B cell (primary cell): ENCODE measurements at places on chromosomes 1 and 21. TPM values are rescaled to one million over a fixed set of nuclear protein-coding genes. Genes with fewer than 3 reads are reported as not detected.
A peak's percentile ranks its signal among the peaks of the same experiment; 100 is the strongest.

DNA sequence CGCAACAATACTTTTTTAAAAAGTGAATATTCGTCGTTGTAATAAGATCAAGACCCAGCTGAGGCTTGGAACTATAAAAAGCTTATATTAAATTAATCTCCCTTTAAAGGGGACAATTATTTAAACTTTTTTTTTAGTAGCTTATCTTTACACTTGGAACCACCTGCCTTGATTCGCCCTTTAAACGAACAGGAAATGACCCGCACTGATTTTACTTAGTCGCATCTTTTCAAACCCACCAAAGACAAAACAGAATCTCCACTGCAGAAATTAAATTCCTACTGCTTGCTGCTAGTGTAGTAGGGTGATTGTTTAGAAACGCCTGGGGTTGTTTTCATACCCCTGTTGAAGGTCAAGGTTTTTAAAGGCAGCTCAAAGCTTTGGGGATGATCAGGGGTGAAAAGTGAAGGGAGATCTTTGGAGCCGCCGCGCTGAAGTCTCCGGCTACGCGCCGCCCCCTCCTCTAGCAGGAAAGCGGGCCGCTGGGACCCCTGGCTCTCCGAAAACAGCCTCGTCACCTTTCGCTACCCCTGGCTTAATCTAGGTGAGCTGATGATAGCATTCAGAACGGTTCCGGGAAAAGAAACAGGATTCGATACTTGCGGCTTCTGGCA lies 163.4 kb downstream of the RUNX1 start:
- no peak for DNase-seq
- H3K36me3 ChIP-seq = no peaks in the 10 kb centered on the region
- no peaks in the 10 kb centered on the region for H3K27me3 ChIP-seq
- H3K4me1 ChIP-seq = peaks cover 63% of the 10 kb centered on the region

DNA sequence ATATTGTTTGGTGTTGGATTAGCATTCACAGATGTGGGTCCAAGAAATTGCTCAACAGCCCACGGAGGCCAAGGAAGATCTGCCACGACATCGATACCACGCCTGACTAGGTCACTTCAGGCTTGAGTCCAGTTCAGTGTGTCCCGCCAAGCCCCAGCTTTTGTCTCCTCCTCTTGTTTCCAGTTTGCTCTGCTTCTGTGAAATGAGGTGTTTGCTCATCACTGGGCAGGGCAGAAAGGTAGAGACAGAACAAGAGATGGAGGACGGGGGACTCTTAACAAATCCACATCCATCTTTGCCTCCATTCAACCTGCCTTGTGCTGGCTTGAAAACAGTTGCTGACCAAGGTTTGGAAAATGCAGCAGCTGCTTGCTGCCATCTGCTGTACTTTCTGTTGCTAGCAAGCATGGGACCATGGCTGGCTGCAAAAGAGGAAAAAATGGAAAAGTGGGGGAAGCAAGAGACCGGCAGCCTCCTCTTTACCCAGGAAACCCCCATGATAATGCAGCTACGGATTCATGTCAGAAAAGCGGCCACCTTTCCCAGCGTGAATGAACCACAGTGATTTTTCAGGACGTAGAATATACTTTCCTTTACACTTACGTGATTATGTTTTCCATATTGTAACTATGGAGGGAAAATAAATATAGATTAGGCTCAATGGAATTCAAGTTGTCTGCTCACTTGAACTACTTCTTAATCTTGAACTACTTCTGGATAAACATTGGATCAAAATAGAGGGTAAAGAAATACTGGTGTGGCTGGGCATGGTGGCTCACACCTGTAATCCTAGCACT lies 80.2 kb upstream of the GREM2 start:
- H3K27ac ChIP-seq = no peak overlapping the region
- H3K27me3 ChIP-seq = no peaks in the 10 kb centered on the region
- H3K4me3 ChIP-seq = no peak overlapping the region
- H3K36me3 ChIP-seq = no peaks in the 10 kb centered on the region
- H3K4me1 ChIP-seq = no peaks in the 10 kb centered on the region

DNA sequence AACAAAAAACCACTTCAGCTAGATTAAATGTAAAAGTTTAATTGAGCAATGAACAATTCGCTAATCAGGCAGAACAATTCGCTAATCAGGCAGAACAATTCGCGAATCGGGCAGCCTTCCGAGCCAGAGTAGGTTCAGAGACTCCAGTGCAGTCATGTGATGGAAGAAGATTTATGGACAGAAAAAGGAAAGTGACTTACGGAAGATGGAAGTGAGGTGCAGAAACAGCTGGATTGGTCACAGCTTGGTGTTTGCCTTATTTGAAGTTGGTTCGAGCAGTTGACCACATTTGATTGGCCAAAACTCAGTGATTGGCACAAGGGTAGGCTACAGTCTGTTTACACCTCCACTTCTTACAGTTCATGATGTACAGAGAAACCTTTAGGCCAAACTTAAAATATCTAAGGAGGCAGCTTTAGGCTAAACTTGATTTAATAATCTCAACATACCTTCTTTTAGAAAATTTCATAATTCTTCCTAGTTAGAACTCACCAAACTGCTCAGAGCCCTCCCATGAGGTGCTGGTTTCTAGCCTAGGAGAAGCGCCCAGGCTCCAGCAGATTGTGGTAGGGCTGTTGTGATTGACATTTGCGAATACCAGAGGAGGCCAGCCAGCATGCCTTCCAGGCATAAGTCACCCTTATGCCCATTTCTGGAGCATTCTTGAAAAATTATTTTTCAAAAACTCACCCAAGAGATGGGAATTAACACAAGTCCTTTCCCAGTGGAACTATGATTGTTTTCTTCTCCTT lies 22.8 kb upstream of the KCNC4 start:
- H3K4me3 ChIP-seq = no peak overlapping the region
- no peak for DNase-seq
- no peak overlapping the region for H3K27ac ChIP-seq
- peaks cover 6% of the 10 kb centered on the region for H3K27me3 ChIP-seq

DNA sequence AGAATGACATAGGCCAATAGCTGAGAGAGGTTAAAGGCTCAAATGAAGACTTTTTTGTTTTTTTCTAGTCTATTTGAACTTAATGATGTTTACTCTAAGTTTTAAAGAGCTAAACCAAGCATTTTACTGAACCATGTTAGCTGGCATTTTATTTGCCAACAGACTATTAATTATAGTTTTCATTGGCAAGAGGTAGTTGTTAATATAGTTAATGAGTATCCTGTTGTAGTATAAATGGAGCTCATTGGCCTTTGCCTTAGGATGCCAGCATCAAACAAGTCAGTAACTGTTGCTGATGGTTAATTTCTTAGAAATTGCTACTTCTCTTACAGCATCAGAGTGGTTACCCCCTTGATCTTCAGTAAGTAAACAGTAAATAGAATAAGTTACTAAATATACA lies 339.0 kb upstream of the B3GALT2 start:
- H3K27ac ChIP-seq = no peak overlapping the region
- no peaks in the 10 kb centered on the region for H3K27me3 ChIP-seq

DNA sequence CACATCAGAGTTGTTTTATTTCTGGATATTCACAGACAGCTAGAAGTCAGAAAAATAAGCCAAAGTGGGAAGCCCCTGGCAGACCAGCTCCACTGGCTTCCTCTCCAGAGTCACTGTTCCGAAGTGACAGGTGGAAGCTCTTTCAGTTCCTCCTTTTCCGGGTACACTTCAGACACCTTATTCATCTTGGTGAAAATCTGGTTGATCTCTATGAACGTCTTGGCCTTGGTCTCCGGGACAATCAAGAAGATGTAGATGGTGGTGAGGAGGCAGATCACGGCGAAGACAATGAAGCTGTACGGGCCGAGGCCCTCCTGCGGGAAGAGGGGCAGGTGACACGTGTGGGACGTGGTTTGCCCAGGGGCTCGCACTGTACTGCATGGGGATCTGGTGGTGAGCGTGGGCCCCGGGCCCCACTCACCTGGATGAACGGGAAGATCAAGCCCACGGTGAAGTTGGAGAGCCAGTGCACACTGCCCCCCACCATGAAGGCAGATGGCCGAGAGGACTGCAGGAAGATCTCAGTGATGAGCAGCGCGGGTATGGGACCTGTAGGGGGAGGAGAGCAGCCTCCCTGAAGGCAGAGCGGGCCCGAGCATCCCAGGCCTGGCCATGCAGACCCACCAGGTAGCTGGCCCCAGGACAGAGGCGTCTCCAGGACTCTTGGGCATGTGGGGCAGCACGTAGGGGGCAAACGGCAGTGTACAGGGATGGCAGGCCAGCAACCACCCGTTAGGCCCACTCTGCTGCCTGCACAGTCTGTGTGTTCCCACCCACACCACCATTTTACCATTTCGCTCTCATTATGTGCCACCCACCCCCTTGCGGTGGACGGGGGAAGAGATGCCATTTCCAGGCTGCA lies 11.5 kb upstream of the SLC2A7 start:
- peaks cover 25% of the 10 kb centered on the region for H3K4me1 ChIP-seq
- peak; percentile 77 for DNase-seq
- no peaks in the 10 kb centered on the region for H3K36me3 ChIP-seq
- H3K27ac ChIP-seq = peak overlapping the region; percentile 86
- H3K27me3 ChIP-seq = no peaks in the 10 kb centered on the region

DNA sequence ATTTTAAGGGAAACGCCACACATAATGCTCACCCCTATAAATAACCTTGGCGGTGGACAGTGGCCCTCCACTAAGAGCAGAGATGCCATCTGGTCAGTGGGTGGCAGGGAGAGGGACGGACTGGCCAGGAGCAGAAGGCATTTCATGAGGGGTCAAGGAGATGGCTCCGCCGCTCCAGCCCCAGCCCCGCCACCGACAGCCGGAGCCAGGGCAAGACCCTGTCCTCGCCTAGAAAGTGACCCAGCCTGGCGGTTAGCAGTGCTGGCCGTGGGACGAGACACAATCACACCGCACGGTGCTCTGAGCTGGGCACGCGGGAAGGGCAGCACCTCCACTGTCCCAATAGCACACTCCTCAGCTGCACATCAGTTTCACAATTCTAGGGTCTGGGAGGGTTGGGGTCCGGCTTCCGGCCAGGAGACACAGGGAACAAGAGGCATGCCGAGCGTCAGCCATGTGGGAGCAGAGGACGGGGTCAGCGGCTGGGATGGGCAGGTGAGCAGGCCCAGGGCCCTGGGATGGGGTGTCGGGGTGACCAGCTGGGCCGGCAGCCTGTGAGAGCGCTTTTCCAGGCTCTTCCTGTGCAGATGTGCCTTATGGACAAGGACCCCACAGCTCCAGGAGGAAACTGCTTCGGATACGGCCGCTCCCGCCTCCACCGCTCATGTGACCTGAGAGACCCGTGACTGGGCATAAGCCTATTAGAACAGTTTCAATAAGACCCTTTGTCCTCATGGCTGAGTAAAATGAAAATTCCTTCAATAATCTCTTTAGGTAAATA lies 5.7 kb downstream of the SLC19A1 start:
- no peaks in the 10 kb centered on the region for H3K36me3 ChIP-seq
- no peak for DNase-seq
- no peak overlapping the region for H3K4me3 ChIP-seq
- H3K27me3 ChIP-seq = no peaks in the 10 kb centered on the region
- H3K4me1 ChIP-seq = peaks cover 17% of the 10 kb centered on the region
- no peak overlapping the region for H3K27ac ChIP-seq

- no peak for DNase-seq
- H3K36me3 ChIP-seq = peaks cover 3% of the 10 kb centered on the region
- no peaks in the 10 kb centered on the region for H3K27me3 ChIP-seq
- H3K4me3 ChIP-seq = no peak overlapping the region
Observed at GRCh38 chr1:224457782-224458144, 23.2 kb upstream of the WDR26 start.

- peaks cover 30% of the 10 kb centered on the region for H3K4me1 ChIP-seq
- H3K36me3 ChIP-seq = no peaks in the 10 kb centered on the region
- peak overlapping the region; percentile 27 for H3K4me3 ChIP-seq
- peaks cover 81% of the 10 kb centered on the region for H3K27me3 ChIP-seq
- H3K27ac ChIP-seq = no peak overlapping the region
- peak; percentile 49 for DNase-seq
Observed at GRCh38 chr1:202643397-202644218, 66.6 kb downstream of the SYT2 start.

- DNase-seq = no peak
Observed at GRCh38 chr1:181777812-181778211, 283.7 kb downstream of the ZNF648 start.

GRCh38 chr1:9841460-9841859 lies 17.7 kb upstream of the CLSTN1 start:
- H3K4me3 ChIP-seq = no peak overlapping the region
- no peaks in the 10 kb centered on the region for H3K27me3 ChIP-seq
- H3K4me1 ChIP-seq = no peaks in the 10 kb centered on the region
- H3K27ac ChIP-seq = no peak overlapping the region
- no peaks in the 10 kb centered on the region for H3K36me3 ChIP-seq

B4GALT3 gene
- total RNA-seq = 37.6 and 42.9 TPM in 2 replicates

RIMS3 gene
- total RNA-seq = 5.4 and 5.9 TPM in 2 replicates
